Gastrocnemius medialis (tissue), 4 donors: ENCODE measurements at places on chromosomes 11 and 22.

DNA sequence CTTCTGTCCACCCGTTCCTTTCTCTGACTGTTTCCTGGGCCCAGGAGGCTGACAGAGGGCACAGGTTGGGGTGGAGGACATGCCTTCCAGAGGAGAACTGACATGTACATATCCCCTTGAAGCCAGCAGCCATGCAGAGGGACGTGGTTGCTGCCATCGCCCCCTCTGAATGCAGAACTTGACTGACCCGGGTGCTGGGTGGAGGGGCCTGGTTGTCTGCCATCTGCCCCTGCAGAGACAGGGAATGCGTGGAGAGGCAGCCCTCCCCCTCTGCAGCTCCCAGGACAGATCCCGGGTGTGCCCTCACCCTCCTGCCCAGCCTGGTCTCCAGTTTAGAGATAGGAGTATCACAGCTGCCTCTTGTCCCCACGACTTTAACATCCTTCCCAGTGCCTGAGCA lies 383.0 kb upstream of the B3GAT1 start:
- H3K27me3 ChIP-seq, result no peaks in the 10 kb centered on the region
- H3K36me3 ChIP-seq, result no peaks in the 10 kb centered on the region
- no peaks in the 10 kb centered on the region for H3K4me1 ChIP-seq
- H3K4me3 ChIP-seq, result no peak overlapping the region

DNA sequence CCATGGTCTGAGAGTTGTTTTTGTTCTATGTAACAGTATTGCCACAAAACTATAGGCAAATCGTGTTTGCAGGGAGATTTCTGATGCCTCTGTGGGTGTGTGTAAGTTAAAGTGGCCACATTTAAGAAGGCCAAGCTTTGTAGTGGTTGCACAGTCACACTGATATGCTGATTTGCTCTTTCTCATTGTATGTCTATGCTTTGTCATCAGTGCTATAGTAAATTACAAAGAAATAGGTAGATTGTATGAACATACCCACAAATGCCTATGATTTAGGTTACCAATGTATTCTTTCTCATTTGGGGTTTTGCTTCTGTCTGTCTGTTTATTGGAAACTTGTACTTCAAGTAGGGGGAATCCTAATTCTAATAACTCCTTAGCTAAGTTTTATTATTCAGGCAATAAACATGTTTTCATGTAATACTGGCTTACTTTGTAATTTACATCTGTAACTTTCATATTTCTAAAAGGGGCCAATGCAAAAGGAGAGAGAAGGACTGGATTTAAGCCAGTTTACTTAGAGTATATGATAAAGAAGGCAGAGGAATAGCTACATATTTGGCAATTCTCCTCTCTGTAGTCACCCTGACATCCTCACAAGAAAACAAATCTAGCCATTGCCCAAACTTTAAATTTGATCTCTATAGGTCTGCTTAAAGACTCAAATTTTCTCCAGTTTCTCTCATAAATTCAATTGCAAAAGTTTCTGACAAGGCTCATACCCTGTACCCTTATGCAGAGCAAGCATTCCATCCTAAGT lies 2.0 kb downstream of the FIBIN start:
- H3K4me1 ChIP-seq, result peaks cover 18% of the 10 kb centered on the region
- peak overlapping the region; percentile 55 for H3K4me3 ChIP-seq
- peak overlapping the region; percentile 29 for H3K27ac ChIP-seq
- no peaks in the 10 kb centered on the region for H3K36me3 ChIP-seq
- no peaks in the 10 kb centered on the region for H3K27me3 ChIP-seq

DNA sequence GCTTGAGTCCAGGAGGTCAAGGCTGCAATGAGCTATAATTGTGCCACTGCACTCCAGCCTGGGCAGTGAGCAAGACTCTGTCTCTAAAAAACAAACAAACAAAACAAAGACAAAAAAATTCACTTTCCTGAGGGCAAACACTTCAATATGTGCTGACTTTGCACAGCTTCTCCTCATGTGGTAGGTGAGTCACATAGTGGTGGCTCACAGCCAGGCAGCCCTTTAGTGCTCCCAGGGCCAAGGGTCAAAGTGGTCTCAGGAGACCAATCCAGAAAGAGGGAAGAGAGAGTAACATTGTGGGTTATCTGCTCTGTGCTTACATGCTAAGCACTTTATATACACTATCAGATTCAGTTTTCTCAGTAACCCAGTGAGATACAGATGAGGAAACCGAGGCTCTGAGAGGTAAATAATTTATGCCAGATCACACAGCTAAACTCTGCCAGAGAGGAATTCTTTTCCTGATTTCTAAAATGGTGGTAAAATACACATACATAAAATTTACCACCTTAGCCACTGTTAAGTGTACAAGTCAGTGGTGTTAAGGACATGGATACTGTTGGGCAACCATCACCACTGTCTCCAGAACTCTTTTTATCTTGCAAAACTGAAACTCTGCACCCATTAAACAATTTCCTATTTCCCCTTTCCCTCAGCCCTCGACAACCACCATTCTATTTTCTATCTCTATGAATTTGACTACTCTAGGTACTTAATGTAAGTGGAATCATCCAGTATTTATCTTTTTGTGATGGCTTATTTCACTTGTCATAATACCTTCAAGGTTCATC lies 231.7 kb upstream of the NARS2 start:
- H3K4me3 ChIP-seq, result no peak overlapping the region
- H3K27me3 ChIP-seq, result no peaks in the 10 kb centered on the region
- H3K27ac ChIP-seq, result no peak overlapping the region
- no peak for DNase-seq
- H3K36me3 ChIP-seq, result no peaks in the 10 kb centered on the region

- DNase-seq, result peak; percentile 2
- no peak overlapping the region for H3K4me3 ChIP-seq
- H3K27ac ChIP-seq, result peak overlapping the region; percentile 97
- no peaks in the 10 kb centered on the region for H3K36me3 ChIP-seq
- H3K4me1 ChIP-seq, result peaks cover 89% of the 10 kb centered on the region
- no peaks in the 10 kb centered on the region for H3K27me3 ChIP-seq
Observed at GRCh38 chr22:46082633-46083032, 67.7 kb upstream of the PPARA start.

DNA sequence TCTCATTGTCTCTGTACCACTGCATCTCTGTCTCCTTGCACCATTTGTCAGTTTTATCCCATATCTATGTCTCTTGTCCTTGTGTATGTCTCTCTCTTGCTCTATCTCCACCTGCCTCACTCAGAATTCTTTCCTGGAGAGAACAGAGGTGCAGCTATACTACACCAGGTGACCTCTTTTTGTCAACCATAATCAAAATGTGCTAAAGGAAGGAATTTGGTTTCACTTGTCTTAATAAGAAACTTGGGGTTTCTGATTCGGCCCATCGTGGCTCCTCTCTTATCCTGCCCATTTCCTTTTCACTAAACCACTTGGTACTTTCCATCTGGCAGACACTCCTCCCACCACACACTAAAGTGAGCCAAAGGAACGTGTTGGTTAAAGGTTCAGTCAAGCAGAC lies 2.0 kb upstream of the C11orf42 start:
- H3K27ac ChIP-seq, result no peak overlapping the region
- H3K36me3 ChIP-seq, result no peaks in the 10 kb centered on the region
- H3K4me1 ChIP-seq, result no peaks in the 10 kb centered on the region
- DNase-seq, result no peak
- no peak overlapping the region for H3K4me3 ChIP-seq

DNA sequence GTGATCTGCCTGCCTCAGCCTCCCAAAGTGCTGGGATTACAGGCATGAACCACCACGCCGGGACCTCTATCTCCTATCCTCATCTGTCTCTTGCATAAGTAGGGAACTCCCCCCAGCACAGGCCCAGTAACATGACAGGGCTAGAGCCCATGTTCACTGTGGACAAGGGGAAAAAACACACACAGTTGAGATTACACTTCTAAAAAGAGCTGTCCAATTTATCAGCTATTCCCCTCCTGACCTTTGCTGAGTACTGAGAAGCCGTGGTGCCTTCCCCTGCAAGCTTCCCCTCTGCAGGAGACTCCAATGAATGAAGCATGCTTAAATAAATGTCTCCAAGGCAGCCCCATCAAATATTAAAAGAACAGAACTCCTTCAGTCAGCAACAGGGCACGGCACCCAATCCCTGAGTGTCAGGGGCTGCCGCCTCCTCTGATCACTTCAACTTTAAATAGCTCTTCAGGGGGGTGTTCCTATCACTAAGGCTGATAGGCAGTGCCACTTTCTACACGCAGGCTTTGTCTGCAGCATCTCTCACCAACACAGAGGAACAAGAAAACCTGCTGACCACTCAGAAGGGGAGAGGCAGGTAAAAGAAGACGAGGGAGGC lies 385.5 kb downstream of the OPCML start:
- no peaks in the 10 kb centered on the region for H3K4me1 ChIP-seq
- no peak for DNase-seq
- no peak overlapping the region for H3K27ac ChIP-seq
- H3K36me3 ChIP-seq, result no peaks in the 10 kb centered on the region
- H3K4me3 ChIP-seq, result no peak overlapping the region

- peaks cover 3% of the 10 kb centered on the region for H3K36me3 ChIP-seq
- H3K27me3 ChIP-seq, result no peaks in the 10 kb centered on the region
- no peak for DNase-seq
- no peak overlapping the region for H3K4me3 ChIP-seq
- H3K27ac ChIP-seq, result peak overlapping the region; percentile 44
Observed at GRCh38 chr11:114315749-114316368, 19.7 kb downstream of the NNMT start.

- no peak overlapping the region for H3K4me3 ChIP-seq
- H3K4me1 ChIP-seq, result no peaks in the 10 kb centered on the region
- no peak for DNase-seq
- no peaks in the 10 kb centered on the region for H3K27me3 ChIP-seq
Observed at GRCh38 chr11:119993722-119994121, 144.2 kb downstream of the TRIM29 start.

DNA sequence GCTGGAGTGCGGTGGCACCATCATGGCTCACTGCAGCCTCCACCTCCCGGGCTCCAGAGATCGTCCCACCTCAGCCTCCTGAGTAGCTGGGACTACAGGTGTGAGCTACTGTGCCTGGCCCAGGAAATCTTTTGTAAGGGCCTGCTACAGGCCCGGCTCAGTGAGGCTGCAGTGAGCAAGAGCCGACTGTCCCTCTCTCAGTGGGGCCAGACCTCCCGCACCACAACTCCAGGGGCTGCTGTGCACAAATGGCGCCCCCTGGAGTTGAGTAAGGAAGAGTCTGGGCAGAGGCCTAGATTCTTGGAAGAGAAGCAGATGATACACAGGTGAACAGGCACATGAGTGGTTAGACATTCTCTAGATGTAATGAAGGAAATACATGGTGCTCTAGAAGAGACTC lies 7.0 kb downstream of the SERHL2 start:
- no peaks in the 10 kb centered on the region for H3K4me1 ChIP-seq
- H3K4me3 ChIP-seq, result no peak overlapping the region
- no peaks in the 10 kb centered on the region for H3K27me3 ChIP-seq

DNA sequence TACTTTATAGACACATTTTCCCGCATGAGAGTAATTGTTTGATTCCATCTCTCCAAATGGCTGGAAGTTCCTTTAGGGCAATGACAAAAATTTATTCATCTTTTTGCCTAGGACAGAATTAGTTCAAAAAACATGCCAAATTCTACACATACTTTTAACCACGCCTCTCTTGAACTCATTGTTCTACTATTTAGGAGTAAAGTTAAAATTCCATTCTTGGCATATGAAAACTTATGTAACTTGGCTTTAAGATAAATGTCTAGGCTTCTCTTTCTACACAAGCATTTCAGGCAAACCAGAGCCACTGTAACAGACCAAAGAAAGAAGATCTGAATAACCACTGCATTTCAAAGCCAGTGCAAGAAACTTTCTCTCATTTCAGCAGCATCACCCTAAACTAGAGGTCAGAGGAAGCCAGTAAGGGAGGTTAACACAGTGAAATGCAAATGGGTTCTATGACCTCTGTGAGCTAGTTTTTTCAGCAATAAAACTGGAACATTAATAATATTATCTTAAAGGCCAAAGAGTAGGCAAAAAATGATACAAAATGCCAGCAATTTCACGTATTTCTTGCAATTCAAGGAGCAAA lies 73.0 kb downstream of the RSF1 start:
- no peak overlapping the region for H3K4me3 ChIP-seq
- no peaks in the 10 kb centered on the region for H3K27me3 ChIP-seq
